ENCODE measurements at places on chromosomes 3 and 15. TPM values are rescaled to one million over a fixed set of nuclear protein-coding genes. Genes with fewer than 3 reads are reported as not detected.

Gene C15orf61
- total RNA-seq: 3.2 TPM

Gene CYP8B1
- not detected for total RNA-seq

Gene C3orf20
- total RNA-seq: not detected

Gene CA12
- total RNA-seq: 8.1 TPM

Gene GHSR
- total RNA-seq: not detected

Gene MED12L
- 0.32 TPM for total RNA-seq

Gene LMOD3
- not detected for total RNA-seq

Gene IGSF11
- total RNA-seq: not detected

Gene AHSG
- total RNA-seq: not detected

Gene NR2E3
- 0.97 TPM for total RNA-seq

Gene SENP7
- 9.7 TPM for total RNA-seq

Gene SLC12A1
- not detected for total RNA-seq

Gene CEMIP
- total RNA-seq: 131 TPM

Gene CKMT1A
- not detected for total RNA-seq

Gene ISLR
- total RNA-seq: 73.8 TPM
